T-cell (primary cell): ENCODE measurements at places on chromosomes 4 and X.
A peak's percentile ranks its signal among the peaks of the same experiment; 100 is the strongest.

DNA sequence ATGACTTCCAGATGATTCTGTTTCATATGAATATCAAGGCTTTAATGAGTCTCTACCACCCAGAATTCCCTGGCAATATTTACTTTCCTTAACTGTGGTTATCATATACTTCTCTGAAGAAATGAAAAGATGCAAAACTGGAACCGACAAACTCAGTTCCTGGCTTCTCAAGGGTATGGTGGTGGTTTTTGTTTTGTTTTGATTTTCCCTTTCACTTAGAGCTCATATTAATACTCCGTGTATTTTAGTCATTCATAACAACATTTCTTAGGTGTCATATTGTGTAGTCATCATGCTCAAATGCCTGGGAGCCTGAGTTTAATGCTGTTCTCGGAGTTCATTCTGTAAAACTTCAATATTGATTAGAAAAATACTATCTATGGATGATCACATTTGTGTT is 665 bp downstream of the TRPC5OS start:
- no peak for DNase-seq

- peak; percentile 26 for DNase-seq
Measured at GRCh38 chrX:38627683-38628082, 66.3 kb downstream of the TSPAN7 start.

DNA sequence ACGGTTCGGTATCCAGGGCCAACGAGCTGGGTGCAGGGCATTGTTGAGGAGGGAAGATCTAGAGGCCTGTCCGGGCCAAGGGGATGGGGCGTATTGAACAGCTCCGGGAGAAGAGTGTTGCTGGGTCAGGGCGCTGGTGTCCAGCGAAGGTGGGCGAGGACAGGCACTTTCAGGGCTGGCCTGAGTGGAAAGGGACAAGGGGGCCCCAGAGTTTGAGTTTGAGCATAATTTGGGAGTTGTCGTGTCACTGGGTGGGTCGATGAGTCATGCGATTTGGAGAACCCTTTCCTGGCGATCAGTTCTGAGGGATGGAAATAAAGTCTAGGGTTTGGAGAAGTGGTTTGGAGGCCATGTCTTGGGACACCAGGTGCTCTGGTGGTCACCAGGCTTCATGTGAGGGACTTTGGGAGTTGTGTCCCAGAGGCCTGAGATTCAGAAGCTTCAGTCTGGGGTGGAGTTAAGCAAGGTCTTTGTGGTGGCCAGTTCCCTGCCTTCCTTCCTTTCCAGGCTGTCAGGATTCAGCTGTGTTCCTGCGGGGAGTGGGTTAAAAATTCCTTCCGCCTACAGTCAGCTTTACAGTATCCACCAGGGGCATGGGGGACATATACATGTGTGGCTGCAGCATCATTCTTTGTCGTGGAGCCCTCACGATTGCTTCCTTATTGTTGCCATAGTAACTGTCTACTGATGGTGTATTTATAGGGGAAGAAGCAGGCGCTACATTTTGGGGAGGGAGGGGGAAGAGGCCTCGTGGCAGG is 504 bp downstream of the PRRG3 start:
- no peak for DNase-seq

DNA sequence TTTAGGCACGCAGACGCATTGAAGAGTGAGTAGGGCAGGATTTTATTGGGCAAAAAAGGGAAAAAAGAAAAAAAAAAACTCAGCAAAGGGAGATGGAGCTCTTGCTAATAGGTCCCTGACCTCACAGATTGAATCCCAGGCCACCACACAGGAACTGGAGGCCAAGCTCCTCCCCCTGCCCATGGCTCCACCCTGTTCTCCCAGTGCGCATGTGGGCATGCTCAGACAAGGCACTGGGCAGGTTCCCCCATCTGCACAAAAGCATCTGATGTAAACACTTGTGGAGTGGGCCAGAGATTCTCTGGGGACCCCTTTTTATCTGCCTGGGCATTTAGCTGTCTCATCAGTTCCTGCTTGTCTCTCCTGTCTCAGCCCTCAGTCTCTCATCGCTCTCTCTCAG is 9.5 kb downstream of the FRMD7 start:
- no peak for DNase-seq

- DNase-seq: no peak
Measured at GRCh38 chrX:40007756-40008705, 89.7 kb downstream of the BCOR start.
